ENCODE measurements at places on chromosomes 16 and 17. TPM values are rescaled to one million over a fixed set of nuclear protein-coding genes. Genes with fewer than 3 reads are reported as not detected.

- DNase-seq, result no peak
These were observed 370.2 kb upstream of the MAF start for GRCh38 chr16:79970551-79971236.

DNA sequence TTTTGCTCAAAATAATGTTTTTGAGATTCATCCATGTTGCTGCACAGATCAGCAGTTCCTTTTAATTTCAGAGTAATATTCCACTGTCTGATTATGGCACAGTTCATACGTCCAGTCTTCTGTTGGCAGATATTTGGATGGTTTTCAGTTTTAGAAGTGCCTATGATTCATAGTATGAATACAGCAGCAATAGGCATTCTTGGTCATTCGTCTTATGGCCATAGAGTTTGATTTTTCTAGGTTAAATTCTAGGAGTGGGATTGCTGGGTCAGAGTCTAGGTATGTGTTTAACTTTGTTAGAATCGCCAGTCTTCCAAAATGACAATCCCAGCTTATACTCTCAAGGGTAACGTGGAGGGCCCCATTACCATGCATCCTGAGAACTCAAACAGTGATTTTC, 11.5 kb upstream of the IL34 start:
- no peak for DNase-seq

The SPAG9 gene
- 75.0 TPM for total RNA-seq

The SOX8 gene
- 0.53 TPM for total RNA-seq

DNA sequence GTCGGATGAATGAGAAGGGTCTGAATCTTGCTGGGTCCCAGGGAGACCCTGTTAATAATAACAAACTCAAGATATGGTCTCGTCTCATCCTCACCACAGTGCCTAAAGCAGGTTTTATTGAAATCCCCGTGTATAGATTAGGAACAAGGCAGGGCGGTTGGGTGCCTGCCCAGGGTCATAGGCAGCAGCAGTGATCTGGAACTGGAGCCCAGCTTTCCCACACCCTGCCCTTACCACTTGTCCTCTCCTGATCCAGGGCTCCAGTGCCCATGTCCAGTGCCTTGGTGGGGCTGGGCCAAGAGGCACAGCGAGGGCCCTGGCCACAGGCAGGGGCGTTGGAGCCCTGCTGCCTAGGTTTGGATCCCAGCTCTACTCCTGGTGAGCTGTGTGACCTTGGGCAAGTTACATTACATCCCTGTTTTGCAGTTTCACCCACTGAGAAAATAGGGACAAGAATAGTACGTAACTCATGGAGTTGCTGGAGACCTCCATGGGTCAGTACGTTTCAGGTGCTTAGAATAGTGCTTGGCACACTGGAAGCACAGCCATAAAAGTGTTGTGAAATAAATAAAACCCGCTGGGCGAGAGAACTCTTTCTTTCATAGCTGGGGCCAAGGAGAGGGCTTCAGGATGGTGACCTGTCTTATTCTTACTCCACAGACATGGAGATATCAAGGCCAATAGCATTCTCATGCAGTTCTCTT, 13.9 kb downstream of the SOCS3 start:
- DNase-seq, result no peak

Data from endothelial cell of umbilical vein (primary cell).